ENCODE measurements at places on chromosomes 7 and 10.

DNA sequence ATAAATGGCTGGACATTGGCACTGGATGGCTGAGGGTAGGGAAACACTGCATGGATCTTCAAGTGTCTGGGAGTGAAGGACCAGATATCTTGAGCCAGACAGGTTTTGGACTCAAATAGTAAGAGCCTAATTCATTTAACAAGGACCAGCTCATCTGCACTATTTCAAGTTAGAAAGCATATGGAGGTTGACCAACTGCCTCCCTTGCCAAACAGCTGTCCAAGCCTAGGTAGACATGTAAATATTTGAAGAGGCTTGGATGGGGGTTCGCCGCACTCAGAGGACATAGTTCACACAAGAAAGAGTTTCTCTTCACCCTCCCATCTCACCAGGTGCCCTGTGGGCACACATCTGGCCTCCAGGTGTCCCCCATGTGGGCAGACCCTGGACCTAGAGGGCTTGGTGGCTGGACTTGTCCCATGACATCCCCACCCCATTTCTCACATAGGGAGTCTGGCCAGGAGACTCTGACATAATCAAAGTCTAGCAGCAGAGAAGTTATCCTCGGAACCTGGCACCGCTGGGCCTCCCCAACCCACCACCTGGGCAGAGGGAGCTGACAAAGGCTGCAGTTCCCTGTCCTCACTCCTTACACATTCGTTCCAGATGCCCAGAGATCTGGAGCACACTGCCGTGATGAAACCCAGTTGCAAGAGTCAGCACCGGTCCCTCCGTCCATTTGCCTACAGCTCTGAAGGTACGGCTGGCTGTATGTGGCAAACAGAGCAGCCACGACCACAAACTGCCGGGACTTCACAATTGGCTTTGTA, 116.9 kb upstream of the GDF10 start:
- DNase-seq: no peak

- no peak for DNase-seq
Measured at GRCh38 chr10:122373721-122374120, 787 bp upstream of the PLEKHA1 start.

GRCh38 chr7:128141683-128142195, 99.3 kb upstream of the LEP start:
- DNase-seq: no peak

DNA sequence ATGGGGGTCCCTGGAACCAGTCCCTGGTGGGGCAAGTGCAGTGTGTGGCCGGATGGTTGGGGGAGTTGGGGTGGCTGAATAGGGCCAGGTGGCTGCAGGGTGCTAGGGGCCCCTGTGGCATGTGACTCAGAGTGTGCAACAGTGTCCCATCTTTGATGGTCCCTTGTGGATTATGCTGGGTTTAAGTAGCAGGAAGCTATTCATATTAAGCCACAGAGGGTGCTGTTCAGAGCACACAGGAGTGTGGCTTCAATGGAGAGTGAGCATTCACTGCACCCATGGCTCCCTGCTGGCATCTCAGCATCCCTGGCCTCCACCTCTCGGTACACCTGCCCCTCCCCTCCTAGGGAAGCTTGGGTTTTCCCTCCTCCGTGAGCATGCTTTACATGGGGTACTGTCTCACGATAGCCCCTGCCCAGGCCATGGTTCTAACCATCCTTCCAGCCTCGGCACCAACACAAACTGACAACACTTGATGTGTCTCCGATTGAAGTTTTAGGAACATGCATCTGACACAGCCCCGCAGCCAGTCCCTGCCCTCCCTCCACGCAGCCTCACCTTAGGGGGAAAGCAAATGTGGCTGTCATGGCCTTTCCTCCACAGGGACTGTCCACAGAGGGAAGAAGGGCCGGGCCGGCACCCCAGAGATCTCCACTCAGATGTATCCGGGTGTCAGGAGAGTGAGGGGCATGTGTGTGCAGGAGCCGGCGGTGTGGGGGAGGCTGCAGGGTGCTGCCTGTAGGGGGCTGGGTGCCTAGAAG, 30.4 kb upstream of the PPIF start:
- no peak for DNase-seq

GRCh38 chr7:50367570-50367969, 63.1 kb downstream of the IKZF1 start:
- no peak for DNase-seq

GRCh38 chr7:151142686-151143040, 24.8 kb downstream of the GBX1 start:
- DNase-seq: no peak

Measured in CD4-positive, alpha-beta T cell treated with Interleukin-1 beta for 1 hour (primary cell).